ENCODE measurements at places on chromosomes 4 and X.

DNA sequence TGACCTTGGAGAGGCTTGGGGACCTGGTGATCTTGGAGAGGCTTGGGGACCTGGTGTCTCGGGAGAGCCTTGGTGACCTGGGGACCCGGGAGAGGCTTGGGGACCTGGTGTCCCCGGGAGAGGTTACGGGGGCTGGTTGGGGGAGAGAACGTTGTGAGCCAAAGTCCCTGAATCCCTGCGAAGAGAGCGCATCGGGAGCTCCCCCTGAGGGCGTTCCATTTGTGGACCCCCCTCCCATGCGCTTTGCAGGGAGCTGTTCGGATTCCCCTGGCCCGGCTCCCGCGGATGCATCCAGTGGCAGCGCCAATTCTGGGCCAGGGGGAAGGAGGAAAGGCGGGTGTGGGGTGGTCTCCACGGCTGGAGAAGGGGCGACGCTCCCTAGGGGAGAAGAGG is 13.3 kb downstream of the SHOX start:
- no peaks in the 10 kb centered on the region for H3K4me1 ChIP-seq
- no peak overlapping the region for H3K4me3 ChIP-seq
- H3K36me3 ChIP-seq = no peaks in the 10 kb centered on the region

GRCh38 chr4:122661176-122662160 is 40.6 kb upstream of the IL21 start:
- DNase-seq = no peak
- peaks cover 82% of the 10 kb centered on the region for H3K4me1 ChIP-seq
- H3K27me3 ChIP-seq = no peaks in the 10 kb centered on the region

DNA sequence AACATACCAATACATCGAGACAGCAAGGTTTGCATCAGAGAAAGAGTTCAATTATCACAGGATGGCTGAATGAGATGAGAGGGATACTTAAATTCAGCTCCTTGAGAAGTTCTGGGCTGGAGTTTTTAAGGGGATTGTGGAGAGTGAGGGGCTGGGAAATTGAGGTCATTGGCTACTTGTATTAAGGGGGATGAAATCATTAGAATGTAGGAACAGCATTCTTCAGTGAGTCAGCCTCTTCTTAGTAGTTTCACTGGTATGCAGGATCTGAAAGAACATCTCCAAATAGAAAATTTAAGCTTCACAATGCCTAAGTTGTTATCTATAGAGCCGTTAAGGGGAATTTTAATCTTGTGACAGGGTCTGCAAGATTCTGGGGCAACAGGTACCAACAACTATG is 211.6 kb upstream of the TAPT1 start:
- H3K27ac ChIP-seq = no peak overlapping the region
- H3K27me3 ChIP-seq = no peaks in the 10 kb centered on the region
- no peak for DNase-seq
- H3K36me3 ChIP-seq = no peaks in the 10 kb centered on the region
- no peaks in the 10 kb centered on the region for H3K4me1 ChIP-seq

DNA sequence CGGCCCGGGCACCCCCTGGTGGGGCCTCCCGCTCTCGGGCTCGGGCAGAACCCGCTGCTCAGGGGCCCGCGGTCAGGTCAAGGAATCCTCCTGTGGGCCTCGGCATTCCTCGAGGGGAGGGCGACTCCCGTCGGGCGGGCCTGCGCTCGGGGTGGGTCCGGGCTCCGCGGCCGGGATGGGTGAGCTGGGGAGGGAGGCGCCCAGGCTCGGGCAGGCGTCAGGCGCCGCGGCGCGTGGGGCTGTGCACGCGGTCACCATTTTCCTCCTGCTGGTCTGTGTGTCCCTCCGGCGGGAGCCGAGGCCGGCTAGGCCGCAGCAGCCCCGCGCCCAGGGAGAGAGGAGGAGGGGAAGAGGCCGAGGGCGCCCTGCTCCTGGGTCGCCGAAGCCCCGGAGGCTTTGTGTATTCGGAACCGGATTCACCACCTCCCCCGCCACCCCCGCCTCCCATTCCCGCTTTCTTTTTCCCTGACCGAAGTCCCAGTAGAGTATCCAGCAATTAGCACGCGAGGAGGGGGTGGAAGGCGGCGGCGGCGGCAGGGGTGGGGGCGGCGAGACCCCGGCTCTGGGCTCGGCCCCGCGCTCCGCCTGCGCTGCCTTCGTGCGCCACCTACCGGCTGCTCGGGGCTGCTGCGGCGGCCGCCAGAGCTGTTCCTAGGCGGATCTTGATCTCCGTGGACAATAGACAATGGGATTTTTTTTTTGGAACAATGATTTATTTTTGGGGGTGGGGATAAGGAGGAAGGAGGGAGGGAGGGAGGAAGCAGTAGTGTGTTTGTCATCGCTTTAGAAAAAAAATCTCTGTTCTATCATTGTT is 99.0 kb upstream of the MAML3 start:
- H3K4me1 ChIP-seq = peaks cover 28% of the 10 kb centered on the region
- peak overlapping the region; percentile 76 for H3K4me3 ChIP-seq
- no peaks in the 10 kb centered on the region for H3K36me3 ChIP-seq
- H3K27ac ChIP-seq = peak overlapping the region; percentile 59

DNA sequence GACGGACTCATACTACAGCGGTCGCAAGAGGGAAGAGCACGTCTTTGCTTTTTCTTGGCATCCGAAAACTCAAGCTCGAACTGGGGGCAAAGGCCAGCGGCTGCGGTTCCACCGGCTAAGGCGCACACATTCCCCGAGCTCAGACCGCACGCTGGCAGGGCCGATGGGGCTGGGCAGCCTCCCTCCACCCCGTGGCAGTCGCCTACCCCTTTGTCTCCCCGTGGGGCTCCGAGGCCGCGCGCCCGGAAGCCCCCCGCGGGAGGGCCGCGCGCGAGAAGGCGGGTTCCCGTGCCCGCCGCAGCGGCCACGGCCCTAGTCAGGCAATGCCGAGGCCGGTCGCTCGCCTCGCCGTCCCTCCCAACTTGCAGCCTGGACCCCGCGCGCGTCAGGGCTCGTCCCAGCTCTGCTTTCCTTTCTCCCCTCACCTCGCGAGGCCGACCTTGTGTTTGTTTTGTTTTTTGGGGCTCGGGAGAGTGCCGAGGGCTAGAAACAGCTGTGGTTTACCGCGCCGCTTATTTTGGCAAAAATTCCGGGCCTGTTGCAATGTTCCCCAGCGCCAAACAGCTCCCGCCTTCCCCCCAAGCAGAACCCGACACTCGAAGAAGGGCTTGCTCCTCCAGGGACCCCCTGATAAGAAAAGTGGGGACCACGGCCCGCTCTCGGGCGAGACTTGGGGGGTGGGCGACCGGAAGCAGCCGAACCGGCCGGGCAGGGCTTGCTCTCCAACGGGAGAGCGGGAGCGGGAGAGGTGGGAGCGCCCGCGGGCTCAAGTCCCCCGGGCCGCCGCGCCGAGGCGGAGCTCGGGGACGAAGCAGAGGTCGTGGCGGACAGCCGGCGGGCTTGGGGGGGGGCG is 561 bp upstream of the N4BP2 start:
- peaks cover 13% of the 10 kb centered on the region for H3K36me3 ChIP-seq
- H3K4me1 ChIP-seq = peaks cover 40% of the 10 kb centered on the region
- peak overlapping the region; percentile 97 for H3K27ac ChIP-seq
- H3K4me3 ChIP-seq = peak overlapping the region; percentile 88
- peak; percentile 62 for DNase-seq

DNA sequence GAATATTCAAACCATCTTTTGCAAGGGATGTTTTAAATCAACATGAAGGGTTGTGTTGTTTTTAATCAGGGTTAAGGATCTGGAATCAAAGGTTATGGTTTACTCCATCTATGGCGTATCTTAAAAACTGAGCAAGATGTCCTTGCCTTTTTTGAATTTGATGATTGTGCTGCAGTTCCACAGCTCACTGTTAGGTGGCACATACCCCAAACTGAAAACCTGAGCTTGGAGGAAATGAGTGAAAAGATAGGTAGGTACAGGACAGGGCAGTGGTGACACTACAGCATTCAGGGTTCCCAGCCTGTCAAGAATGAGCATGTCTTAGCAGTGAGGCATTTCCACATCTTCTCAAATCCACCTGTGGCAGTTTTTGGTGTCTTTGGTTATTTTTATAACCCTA is 13.1 kb upstream of the EOLA1 start:
- DNase-seq = no peak
- peak overlapping the region; percentile 74 for H3K27ac ChIP-seq
- H3K27me3 ChIP-seq = no peaks in the 10 kb centered on the region
- H3K4me3 ChIP-seq = no peak overlapping the region
- peaks cover 19% of the 10 kb centered on the region for H3K4me1 ChIP-seq

All from activated T-helper 1 cell treated with anti-CD3 and anti-CD28 coated beads, Interleukin-12 subunit alpha, Interleukin-12 subunit beta, Interleukin-2, Interleukin-4 antibody, amounts not matched to agents 30 ng/mL and 10 ng/mL and 1 ng/mL, durations not matched to agents 14 hours and 24 hours and 36 hours (primary cell).